GM23248 (cell line): ENCODE measurements at places on chromosomes 7 and 10. TPM values are rescaled to one million over a fixed set of nuclear protein-coding genes. Genes with fewer than 3 reads are reported as not detected.

Gene EFCAB10
- total RNA-seq, result not detected in 2 replicates

Gene HDAC9
- 1.6 and 2.1 TPM in 2 replicates for total RNA-seq

Gene DRGX
- not detected in 2 replicates for total RNA-seq

Gene TSC22D4
- total RNA-seq, result 18.6 and 30.7 TPM in 2 replicates

Gene SLC35G1
- total RNA-seq, result 3.8 and 6.2 TPM in 2 replicates

Gene AGR2
- total RNA-seq, result not detected in 2 replicates

Gene RTKN2
- total RNA-seq, result under 0.01 and 0.11 TPM in 2 replicates
